ENCODE measurements at places on chromosomes 13 and 19. TPM values are rescaled to one million over a fixed set of nuclear protein-coding genes. Genes with fewer than 3 reads are reported as not detected.

The ZNF471 gene
- 0.09 TPM for total RNA-seq

The APOC4 gene
- not detected for total RNA-seq

The HSD17B14 gene
- 0.44 TPM for total RNA-seq

The FBXW9 gene
- 12.9 TPM for total RNA-seq

- peaks cover 30% of the 10 kb centered on the region for H3K36me3 ChIP-seq
- H3K27ac ChIP-seq = peak overlapping the region; percentile 93
- peaks cover 60% of the 10 kb centered on the region for H3K4me1 ChIP-seq
- H3K27me3 ChIP-seq = no peaks in the 10 kb centered on the region
- peak; percentile 66 for DNase-seq
- H3K4me3 ChIP-seq = peak overlapping the region; percentile 94
Observed at GRCh38 chr19:5978606-5979552, 939 bp upstream of the RANBP3 start.

GRCh38 chr13:66407128-66407527 is 823.0 kb downstream of the PCDH9 start:
- DNase-seq = no peak
- H3K4me3 ChIP-seq = no peak overlapping the region
- no peak overlapping the region for H3K27ac ChIP-seq
- H3K4me1 ChIP-seq = no peaks in the 10 kb centered on the region

DNA sequence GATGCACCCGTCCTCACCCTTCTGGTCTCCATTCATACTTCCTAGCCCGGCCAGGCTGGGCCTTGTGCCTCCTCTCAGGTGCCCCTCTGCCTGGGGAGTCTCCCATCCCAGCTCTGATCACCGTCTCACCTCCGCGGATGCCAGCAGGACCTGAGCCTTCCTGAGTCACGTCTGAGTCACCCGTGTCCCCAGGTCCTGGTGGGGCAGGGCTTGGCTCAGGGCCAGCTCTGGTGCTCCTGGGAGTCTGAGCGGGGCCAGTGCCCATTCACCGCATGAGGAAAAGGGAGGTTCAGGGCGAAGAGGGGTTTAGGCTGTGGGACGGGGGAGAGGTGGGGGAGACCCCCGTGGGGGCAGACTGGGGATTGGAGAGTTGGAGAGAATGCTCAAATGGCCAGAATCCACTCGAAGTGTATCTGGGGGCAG is 593 bp downstream of the ATP8B3 start:
- peaks cover 13% of the 10 kb centered on the region for H3K4me1 ChIP-seq
- no peaks in the 10 kb centered on the region for H3K27me3 ChIP-seq
- peak overlapping the region; percentile 93 for H3K4me3 ChIP-seq
- peaks cover 5% of the 10 kb centered on the region for H3K36me3 ChIP-seq
- DNase-seq = peak; percentile 77
- H3K27ac ChIP-seq = peak overlapping the region; percentile 88

The ZNF264 gene
- 19.9 TPM for total RNA-seq

The KLK3 gene
- total RNA-seq = not detected

The IGFL3 gene
- not detected for total RNA-seq

The RNF225 gene
- total RNA-seq = 1.1 TPM

The PRTN3 gene
- not detected for total RNA-seq

GRCh38 chr13:79678100-79678499 is 197.1 kb downstream of the NDFIP2 start:
- H3K4me1 ChIP-seq = no peaks in the 10 kb centered on the region
- DNase-seq = no peak
- peaks cover 5% of the 10 kb centered on the region for H3K27me3 ChIP-seq
- H3K27ac ChIP-seq = no peak overlapping the region
- H3K36me3 ChIP-seq = no peaks in the 10 kb centered on the region

DNA sequence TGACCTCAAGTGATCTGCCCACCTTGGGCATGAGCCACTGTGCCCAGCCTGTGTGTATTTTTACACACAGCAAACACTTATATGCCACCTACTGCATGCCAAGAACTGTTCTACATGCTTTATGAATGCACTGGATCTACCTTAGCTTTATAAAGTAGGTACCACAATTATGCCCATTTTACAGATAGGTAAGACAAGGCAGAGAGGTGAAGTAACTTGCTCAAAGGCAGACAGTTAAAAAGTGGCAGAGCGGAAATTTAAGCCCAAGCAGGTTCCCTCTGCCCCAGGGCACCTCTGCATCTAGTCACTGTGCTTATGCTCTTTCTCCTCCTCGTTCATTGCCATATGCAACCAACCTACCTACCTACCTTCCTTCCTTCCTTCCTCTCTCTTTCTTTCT is 10.5 kb downstream of the ADAMTS10 start:
- no peak overlapping the region for H3K4me3 ChIP-seq
- no peak overlapping the region for H3K27ac ChIP-seq
- no peak for DNase-seq
- H3K4me1 ChIP-seq = no peaks in the 10 kb centered on the region

Data from activated CD4-positive, alpha-beta T cell treated with anti-CD3 and anti-CD28 coated beads, Interleukin-2, amount 10 ng/mL, durations not matched to agents 24 days and 14 days (primary cell).